Spleen (tissue), 13 donors: ENCODE measurements at places on chromosomes 2 and 18. TPM values are rescaled to one million over a fixed set of nuclear protein-coding genes. Genes with fewer than 3 reads are reported as not detected.
A peak's percentile ranks its signal among the peaks of the same experiment; 100 is the strongest.

- H3K27ac ChIP-seq: no peak overlapping the region
- H3K36me3 ChIP-seq: no peaks in the 10 kb centered on the region
- H3K4me3 ChIP-seq: no peak overlapping the region
- DNase-seq: no peak
- no peaks in the 10 kb centered on the region for H3K27me3 ChIP-seq
These were observed 112.7 kb upstream of the NPAS2 start for GRCh38 chr2:100707016-100707947.

- DNase-seq: peak; percentile 92
- no peak overlapping the region for H3K4me3 ChIP-seq
- no peaks in the 10 kb centered on the region for H3K27me3 ChIP-seq
- H3K36me3 ChIP-seq: no peaks in the 10 kb centered on the region
- H3K4me1 ChIP-seq: peaks cover 46% of the 10 kb centered on the region
These were observed 30.4 kb downstream of the TOGARAM2 start for GRCh38 chr2:29011418-29012060.

Gene POTEJ
- not detected for total RNA-seq

Gene FBXO15
- total RNA-seq: 0.77 TPM

GRCh38 chr2:3512086-3512485 lies 7.2 kb downstream of the ADI1 start:
- no peaks in the 10 kb centered on the region for H3K27me3 ChIP-seq
- no peak overlapping the region for H3K4me3 ChIP-seq

Gene PLCD4
- total RNA-seq: 0.92 TPM

Gene CCDC141
- total RNA-seq: 9.7 TPM

DNA sequence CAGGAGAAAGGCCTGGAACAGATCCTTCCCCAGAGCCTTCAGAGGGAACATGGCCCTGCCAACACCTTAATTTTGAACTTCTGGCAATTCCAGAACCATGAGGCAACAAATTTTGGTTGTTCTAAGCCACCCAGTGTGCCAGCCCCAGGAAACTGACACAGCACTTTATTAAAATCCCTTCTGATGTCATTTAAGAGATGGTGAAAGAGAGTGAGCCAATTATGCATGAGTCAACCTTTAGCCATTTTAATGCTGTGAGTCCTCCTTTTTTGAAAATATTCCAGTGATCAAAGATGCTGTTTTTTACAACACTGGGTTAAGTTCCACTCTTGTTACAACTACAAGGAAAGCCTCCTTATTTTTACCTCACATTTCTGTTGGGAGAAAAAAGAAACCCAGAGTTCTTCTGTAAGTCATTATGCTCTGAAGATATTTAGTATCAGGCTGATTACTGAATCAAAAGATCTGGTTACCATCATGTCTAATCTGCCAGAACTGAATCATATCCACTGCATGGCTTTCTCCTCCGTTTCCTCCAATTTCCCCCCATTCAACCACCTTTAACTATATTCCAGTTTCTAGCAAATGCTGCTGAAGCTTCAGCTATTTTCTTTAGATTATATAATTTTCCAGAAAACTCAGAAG lies 235.4 kb downstream of the TXNL1 start:
- H3K27ac ChIP-seq: no peak overlapping the region
- H3K4me3 ChIP-seq: no peak overlapping the region
- H3K4me1 ChIP-seq: no peaks in the 10 kb centered on the region
- no peaks in the 10 kb centered on the region for H3K27me3 ChIP-seq
- no peaks in the 10 kb centered on the region for H3K36me3 ChIP-seq

DNA sequence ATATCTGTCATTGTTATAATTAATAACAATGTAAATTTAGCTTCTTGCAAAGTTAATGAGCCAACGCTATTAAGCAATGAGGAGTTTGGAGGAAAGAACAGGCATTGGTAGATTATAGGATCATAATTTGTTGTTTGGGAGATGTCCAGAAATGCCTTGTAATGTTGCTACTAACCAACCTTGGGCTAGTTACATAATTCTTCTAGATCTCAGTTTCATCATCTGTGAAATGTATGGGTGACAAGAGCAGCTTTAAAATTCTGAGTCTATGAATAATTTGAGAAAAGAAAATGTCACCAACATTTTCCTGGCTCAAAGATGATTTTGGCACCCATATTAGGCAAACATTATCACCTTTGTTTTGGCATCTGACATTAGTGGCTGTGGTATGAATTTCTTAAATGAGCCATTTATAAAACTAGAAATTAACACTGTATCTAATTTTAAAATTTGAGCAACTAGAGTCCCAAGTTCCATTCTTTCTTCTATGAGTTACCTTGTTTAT lies 2.9 kb downstream of the TMEM178A start:
- H3K27ac ChIP-seq: no peak overlapping the region
- no peak for DNase-seq
- no peaks in the 10 kb centered on the region for H3K36me3 ChIP-seq
- H3K4me3 ChIP-seq: no peak overlapping the region
- no peaks in the 10 kb centered on the region for H3K4me1 ChIP-seq
- H3K27me3 ChIP-seq: peaks cover 74% of the 10 kb centered on the region

Gene CDK15
- not detected for total RNA-seq

DNA sequence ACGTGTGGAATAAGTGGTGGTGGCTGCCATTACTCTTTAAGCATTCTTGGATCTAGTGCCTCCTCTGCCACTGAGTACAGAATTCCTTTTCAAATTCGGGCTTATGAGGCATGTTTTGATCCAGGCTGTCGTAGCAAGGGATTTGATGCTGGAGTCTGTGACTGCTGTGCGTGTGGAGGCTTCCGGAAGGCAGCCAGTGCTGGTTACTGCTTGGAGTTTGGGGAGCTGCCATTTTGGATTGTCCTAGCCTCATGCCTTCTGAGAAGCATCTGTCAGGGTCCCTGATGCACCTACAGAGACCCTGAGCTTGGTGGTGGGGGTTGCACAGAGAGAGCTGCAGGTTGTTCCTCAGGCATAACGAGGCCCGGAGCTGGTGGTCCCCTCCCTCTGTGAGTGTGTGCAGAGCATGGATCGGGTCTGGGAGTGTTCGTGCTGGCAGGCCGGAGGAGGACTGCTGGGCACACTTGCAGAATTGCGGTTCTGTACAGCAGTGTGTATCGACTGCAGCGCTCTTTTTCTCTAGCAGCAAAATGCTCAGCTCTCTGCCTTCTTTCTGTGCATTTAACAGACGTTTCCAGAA lies 7.7 kb downstream of the HPCAL1 start:
- H3K27ac ChIP-seq: no peak overlapping the region
- H3K4me1 ChIP-seq: peaks cover 21% of the 10 kb centered on the region
- H3K4me3 ChIP-seq: no peak overlapping the region
- no peaks in the 10 kb centered on the region for H3K36me3 ChIP-seq
- no peak for DNase-seq
- H3K27me3 ChIP-seq: no peaks in the 10 kb centered on the region

Gene TBR1
- not detected for total RNA-seq

Gene CNDP1
- total RNA-seq: 0.36 TPM

- H3K4me1 ChIP-seq: peaks cover 14% of the 10 kb centered on the region
- H3K4me3 ChIP-seq: no peak overlapping the region
- H3K27me3 ChIP-seq: no peaks in the 10 kb centered on the region
- no peak for DNase-seq
These were observed 9.9 kb downstream of the EPHA4 start for GRCh38 chr2:221562226-221562625.

DNA sequence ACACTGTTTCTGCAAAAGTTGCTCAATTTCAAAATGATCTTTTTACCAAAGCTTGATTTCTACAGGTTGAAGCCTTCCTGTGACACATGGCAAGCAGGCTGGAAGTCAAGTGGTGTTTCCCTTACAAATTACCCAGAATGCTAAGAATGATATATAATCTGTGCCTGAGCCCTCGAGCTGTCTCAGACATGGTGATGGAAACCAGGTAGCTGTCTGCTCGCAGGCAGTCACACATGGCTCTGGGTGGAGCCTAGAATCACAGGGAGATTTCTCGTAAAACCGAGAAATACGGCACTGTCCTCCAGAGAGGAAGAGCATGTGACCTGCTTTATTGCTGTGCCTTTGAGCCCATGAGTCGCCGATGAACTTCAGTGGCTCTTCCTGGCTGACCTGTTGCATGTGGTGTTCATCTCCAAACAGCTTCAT lies 392.9 kb downstream of the ZNF521 start:
- DNase-seq: no peak
- H3K4me1 ChIP-seq: no peaks in the 10 kb centered on the region
- H3K4me3 ChIP-seq: no peak overlapping the region
- no peaks in the 10 kb centered on the region for H3K27me3 ChIP-seq
- H3K36me3 ChIP-seq: no peaks in the 10 kb centered on the region
- no peak overlapping the region for H3K27ac ChIP-seq

Gene RGPD8
- 28.7 TPM for total RNA-seq

GRCh38 chr2:64359892-64360657 lies 93.9 kb upstream of the LGALSL start:
- no peak for DNase-seq
- H3K4me1 ChIP-seq: peaks cover 10% of the 10 kb centered on the region
- no peak overlapping the region for H3K4me3 ChIP-seq
- no peak overlapping the region for H3K27ac ChIP-seq
- no peaks in the 10 kb centered on the region for H3K27me3 ChIP-seq

Gene MC4R
- not detected for total RNA-seq

- H3K4me1 ChIP-seq: peaks cover 46% of the 10 kb centered on the region
- H3K27ac ChIP-seq: no peak overlapping the region
- H3K27me3 ChIP-seq: no peaks in the 10 kb centered on the region
- no peak for DNase-seq
These were observed 4.2 kb downstream of the ERFE start for GRCh38 chr2:238162846-238163441.

Gene SCYGR4
- total RNA-seq: not detected

- no peaks in the 10 kb centered on the region for H3K4me1 ChIP-seq
- H3K27ac ChIP-seq: no peak overlapping the region
- no peak overlapping the region for H3K4me3 ChIP-seq
- DNase-seq: no peak
- no peaks in the 10 kb centered on the region for H3K27me3 ChIP-seq
These were observed 434.4 kb upstream of the RGPD4 start for GRCh38 chr2:107392241-107392704.

Gene SERPINB10
- total RNA-seq: 0.57 TPM

Gene FAM237A
- total RNA-seq: not detected

- H3K27me3 ChIP-seq: no peaks in the 10 kb centered on the region
- no peak overlapping the region for H3K4me3 ChIP-seq
- no peak overlapping the region for H3K27ac ChIP-seq
- no peaks in the 10 kb centered on the region for H3K4me1 ChIP-seq
These were observed 159.4 kb downstream of the TTC27 start for GRCh38 chr2:32787207-32787606.

Gene GULP1
- 6.5 TPM for total RNA-seq

DNA sequence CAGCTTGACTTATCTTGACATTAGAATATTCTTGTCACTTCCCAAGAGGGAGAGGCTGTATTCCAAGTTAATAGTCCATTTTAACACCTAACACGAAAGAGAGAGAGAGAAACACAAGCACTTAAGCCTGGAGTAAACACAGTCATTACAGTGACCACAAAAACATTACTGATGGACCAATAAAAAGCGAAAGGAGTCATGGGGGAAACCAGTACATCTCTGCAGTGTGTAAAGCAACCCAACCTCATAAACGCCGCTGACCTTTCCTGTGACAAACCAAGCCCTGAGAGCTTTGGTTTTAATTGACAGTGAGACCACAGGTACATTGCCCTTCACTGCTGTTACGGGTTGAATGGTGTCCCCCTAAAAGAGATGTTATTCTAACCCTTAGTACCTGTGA lies 78.3 kb downstream of the SMAD4 start:
- no peak overlapping the region for H3K4me3 ChIP-seq
- no peak for DNase-seq
- H3K36me3 ChIP-seq: no peaks in the 10 kb centered on the region
- peaks cover 14% of the 10 kb centered on the region for H3K4me1 ChIP-seq
- no peaks in the 10 kb centered on the region for H3K27me3 ChIP-seq

DNA sequence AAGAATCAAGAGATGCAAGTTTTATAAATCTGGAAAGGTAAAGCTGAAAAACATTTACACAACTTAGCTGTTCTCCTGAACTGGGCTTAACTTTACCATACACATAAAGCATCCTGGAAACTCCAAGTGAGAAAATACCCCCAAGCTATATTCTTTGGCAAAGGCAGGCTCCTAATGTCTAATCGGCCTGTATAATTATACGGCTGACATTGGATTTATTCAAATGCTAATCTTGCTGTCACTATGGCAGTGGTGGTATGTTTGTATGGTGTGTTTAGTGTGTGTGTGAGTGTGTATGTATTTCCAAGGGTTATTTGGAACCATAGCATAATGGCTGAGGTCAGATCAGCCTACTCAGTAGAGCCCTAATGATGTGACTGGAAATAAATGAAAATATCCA lies 1031.8 kb upstream of the ZEB2 start:
- H3K4me1 ChIP-seq: no peaks in the 10 kb centered on the region
- DNase-seq: no peak
- H3K27ac ChIP-seq: no peak overlapping the region
- H3K27me3 ChIP-seq: no peaks in the 10 kb centered on the region
- no peaks in the 10 kb centered on the region for H3K36me3 ChIP-seq

Gene MOCOS
- total RNA-seq: 2.7 TPM

DNA sequence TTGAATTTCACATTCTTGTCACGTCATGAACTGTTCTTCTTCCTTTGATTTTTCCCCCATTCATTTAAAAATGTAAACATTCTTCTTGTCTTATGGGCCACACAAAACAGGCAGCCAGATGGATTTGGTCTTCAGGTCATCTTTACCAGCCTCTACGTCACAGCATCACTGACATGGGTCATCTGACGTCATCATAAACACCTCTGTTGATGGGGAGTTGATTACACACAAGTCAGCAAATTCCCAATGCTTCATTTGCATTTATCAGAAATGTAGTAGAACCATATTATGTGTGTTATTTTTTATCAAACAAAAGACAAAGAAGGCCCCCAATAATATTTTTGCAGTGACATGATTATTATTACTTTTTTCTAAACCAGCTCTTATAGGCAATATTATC lies 777.9 kb downstream of the DCC start:
- no peaks in the 10 kb centered on the region for H3K4me1 ChIP-seq
- no peak overlapping the region for H3K4me3 ChIP-seq
- DNase-seq: no peak

DNA sequence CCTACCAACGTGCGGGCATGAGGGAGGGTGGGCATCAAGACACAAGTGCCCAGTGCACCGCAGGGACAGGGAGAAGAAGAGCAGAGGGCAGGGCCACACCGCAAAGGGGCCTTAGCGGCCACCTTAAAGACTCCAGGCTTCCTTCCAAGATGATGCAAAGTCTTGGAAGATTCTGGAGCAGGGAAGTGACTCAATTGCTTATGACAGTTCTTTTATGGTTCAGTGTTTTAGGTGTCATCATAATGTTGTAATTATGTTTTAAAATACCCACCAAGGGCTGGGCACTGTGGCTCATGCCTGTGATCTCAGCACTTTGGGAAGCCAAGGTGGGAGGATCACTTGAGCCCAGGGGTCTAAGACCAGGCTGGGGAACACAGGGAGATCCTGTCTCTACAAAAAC lies 44.5 kb upstream of the SEMA4C start:
- H3K4me3 ChIP-seq: no peak overlapping the region
- H3K27me3 ChIP-seq: no peaks in the 10 kb centered on the region
- no peaks in the 10 kb centered on the region for H3K36me3 ChIP-seq
- H3K27ac ChIP-seq: no peak overlapping the region
